Activated CD8-positive, alpha-beta memory T cell treated with anti-CD3 and anti-CD28 coated beads for 1 hour (primary cell): ENCODE measurements at places on chromosomes 6 and 20.

GRCh38 chr6:107642095-107642860 lies 152.4 kb downstream of the SOBP start:
- no peak for DNase-seq

GRCh38 chr20:59829054-59829785 lies 104.2 kb downstream of the SYCP2 start:
- no peak for DNase-seq

DNA sequence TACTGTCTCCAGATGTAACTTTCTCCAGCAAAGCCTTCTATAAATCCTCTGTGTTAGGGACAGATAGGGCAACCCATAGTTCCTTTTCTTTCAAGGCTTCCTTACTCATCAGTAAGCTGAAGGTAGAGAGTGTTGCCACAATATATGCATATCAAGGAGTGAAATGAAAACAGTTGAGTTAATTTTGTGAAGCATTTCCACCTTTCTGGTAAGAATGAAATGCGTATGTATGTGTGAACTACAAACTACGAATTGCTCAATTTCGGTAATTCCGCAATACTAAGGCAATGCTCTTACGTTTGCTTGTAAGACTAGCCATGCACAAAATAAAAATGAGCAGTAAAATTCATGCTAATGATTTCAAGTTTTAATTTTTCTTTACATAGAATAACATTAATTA lies 61.2 kb upstream of the HBS1L start:
- no peak for DNase-seq

- DNase-seq = no peak
Observed at GRCh38 chr6:69705954-69706353, 90.9 kb downstream of the LMBRD1 start.

DNA sequence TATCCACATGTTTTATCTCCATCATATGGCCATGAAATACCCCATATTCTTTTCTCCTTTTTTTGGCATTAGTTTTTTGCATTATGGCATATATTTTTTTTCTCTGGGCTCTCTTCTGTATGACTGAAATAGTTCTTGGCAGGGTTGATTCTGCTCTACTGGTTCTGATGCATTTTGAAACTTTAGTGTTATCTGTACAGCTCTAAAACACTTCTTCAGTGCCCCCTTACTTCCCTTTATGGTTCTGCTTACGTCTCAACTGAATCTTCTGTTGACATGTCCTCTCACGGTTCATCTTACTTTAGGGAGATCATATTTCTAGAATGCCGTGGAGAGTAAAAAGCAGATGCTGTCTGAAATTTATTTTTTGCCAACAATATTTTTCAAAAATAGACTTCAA lies 23.2 kb upstream of the TXNDC5 start:
- DNase-seq = no peak

DNA sequence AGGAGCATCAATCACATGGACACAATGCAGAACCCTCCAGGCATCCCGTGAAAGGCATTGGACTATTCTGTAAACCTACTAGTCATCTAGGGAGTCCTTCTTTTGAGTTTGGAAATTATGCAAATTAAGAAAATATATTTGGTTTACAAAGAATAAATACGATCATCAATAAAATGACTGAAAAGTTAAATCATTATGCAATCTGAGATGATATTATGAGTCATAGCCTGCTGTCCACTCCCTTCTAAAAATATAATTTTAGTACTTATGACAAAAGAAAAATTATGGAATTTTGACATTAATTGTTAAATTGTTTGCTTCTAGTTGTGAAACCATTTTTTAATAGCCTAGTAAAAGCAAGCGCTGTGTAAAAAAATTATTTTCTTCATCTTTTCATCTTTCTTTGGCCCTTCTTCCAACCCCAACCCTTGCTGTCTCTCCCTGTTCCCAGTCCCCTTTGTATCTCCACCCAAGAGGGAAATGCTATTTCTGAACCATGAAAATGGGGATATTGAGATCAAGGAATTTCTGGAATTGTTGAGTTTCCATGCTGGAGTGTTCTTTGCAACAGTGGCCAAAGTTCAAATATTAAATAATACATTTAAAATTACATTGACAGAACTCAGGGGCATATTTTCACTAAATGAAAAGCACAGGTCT lies 599.8 kb downstream of the COL12A1 start:
- DNase-seq = no peak

DNA sequence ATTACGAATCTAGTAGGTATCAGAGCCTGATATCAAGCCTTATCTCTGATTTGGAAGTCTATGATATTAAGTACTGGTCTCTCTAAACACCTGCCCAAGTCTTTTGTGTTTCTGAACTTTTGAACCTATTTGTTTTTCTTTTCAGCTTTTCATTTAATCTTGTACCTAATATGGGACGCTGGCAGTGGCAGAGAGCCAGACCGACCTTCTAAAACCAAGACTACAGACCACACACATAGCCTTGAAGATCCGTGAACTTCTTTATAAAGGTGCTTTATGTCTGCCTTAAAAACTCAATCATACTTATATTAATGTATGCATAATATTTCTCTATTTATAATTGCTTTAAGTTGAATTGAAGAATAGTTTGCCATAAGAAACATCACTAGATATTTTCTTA lies 12.6 kb upstream of the PTCHD4 start:
- DNase-seq = no peak

- no peak for DNase-seq
Observed at GRCh38 chr20:53914091-53914780, 156.2 kb downstream of the BCAS1 start.

DNA sequence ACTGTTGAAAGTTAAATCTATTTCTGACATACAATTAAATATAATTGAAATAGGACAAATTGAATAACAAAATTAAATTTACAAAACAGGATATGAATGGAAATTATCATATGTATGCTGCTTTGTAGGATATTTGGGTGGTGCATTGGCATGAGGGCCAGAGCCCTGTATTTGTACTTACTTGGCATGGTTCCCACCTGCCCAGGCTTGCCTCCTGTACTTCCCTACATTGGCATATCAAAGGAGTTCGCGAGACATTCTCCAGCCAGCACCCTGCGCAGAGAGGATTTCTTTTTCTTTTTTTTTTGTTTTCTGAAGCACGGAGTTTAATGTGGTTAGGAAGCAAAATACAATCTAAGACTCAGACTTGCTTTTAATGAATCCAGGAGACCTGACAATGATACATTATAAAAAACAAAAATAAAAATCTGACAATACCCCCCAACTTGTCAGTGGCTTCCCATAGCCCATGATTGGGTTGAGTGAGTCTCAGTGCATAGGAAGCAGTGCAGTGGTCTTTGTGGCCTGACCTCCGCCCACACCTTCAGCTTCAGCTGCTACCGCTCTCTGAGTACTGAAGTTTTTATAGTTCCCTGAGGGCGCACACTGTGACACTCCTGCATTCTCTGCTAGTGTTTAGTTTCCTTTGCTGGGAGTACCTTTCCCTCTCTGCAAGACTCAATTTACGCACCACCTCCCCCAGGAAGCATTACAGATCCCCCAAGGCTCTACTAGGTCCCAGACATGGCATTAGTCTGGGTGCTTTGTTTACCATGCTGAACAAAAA lies 440.8 kb downstream of the UTRN start:
- no peak for DNase-seq

DNA sequence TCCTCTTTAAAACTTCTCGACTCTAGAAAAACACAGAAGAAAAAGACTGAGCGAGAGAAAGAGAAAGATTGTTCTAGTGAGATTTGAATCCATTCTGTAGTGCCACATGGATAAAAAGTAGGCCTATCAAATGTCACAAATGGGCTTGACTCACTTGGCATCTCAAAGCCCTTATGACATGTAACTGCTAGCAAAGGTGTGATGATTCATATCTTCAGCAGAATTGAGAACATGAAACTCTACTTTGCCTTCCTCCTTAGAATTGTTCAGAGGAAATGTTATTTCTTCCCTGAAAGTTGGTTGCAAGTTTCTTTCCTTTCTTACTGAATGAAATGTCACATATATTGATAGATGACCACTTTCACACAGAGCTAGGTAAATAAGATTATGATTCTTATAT lies 40.4 kb upstream of the DUSP22 start:
- DNase-seq = no peak

DNA sequence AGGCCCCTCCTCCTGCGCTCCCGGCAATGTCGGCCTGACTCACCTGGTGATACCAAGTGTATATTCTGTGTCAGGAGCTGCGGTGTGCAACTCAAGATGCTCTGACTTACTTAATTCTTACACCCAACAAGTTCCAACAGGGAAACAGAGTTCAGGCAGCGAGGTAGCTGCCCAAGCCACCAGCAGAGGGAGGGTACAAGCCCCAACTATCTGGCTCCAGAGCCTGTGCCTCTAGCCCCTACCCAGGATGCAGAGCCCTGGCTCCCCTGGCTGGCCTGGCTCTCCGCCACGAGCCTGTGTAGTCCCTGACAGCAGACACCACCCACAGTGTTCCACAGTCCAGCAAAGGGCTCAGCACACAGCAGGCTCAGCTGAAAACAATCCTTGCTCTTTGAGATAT lies 34.9 kb downstream of the C20orf203 start:
- DNase-seq = no peak

GRCh38 chr6:82095091-82095490 lies 152.5 kb downstream of the IBTK start:
- DNase-seq = no peak

DNA sequence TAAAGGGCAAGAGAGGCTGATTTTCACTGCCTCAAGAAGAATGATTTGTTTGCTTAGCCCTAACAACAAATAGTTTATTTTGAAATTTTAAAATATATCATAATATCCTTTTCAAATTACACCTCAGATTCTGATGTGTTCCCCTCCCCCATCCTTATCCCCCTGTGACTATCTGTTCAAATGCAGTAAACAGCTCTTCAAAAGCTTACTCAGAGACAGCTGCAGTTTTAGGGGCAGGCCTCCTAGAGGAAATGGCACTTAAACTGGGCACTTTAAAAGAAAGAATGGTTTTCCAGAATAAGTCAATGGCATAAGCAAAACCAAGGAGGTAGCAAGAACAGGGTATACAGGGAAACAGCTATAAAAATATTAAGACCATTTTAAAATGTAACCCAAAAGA lies 118.6 kb upstream of the UST start:
- DNase-seq = no peak

DNA sequence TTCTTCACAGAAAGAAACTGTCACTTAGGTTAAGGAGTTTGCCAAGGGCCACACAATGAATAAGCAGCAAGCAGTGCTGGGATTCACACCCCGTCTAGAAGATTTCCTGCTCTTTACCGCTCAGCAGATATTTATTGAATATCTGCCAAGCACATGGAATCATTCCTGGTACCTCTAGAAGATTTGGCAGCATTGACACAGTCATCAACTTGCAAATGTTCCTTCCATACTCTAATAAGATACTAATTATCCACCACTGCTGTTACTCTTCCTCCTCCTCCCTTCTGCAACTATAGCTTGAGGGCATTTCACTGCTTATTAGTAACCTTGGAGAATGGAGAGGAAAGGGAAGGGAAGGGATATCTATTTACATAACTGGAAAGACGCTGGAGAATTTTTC lies 13.0 kb downstream of the MOXD1 start:
- DNase-seq = no peak

- DNase-seq = no peak
Observed at GRCh38 chr6:71199736-71200135, 88.9 kb upstream of the OGFRL1 start.

DNA sequence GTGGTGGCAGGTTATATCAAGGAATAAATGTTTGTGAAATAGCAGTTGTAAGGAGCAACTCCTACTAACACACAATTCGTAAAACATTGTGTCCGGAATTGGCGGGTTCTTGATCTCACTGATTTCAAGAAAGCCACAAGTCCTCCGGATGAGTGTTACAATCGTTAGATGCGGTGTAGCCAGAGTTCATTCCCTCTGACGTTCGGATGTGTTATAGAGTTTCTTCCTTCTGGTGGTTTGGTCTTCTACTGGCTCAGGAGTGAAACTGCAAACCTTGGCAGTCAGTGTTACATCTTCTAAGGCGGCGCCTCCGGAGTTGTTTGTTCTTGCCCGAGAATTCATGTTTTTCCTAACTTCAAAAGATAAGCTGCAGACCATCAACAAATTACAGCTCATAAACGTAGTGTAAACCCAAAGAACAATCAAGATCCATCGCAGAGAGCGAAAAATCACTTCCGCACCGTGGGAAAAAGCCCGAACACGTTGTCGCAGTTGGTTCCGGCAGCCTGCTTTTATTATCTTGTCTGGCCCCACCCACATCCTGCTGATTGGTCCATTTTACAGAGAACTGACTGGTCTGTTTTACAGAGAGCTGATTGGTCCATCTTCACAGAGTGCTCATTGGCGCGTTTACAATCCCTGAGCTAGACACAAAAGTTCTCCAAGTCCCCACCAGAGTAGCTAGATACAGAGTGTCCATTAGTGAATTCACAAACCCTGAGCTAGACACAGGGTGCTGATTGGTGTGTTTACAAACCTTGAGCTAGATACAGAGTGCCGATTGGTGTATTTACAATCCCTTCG lies 58.2 kb downstream of the TRIM27 start:
- no peak for DNase-seq

GRCh38 chr6:151036869-151037680 lies 171.6 kb downstream of the MTHFD1L start:
- DNase-seq = no peak

DNA sequence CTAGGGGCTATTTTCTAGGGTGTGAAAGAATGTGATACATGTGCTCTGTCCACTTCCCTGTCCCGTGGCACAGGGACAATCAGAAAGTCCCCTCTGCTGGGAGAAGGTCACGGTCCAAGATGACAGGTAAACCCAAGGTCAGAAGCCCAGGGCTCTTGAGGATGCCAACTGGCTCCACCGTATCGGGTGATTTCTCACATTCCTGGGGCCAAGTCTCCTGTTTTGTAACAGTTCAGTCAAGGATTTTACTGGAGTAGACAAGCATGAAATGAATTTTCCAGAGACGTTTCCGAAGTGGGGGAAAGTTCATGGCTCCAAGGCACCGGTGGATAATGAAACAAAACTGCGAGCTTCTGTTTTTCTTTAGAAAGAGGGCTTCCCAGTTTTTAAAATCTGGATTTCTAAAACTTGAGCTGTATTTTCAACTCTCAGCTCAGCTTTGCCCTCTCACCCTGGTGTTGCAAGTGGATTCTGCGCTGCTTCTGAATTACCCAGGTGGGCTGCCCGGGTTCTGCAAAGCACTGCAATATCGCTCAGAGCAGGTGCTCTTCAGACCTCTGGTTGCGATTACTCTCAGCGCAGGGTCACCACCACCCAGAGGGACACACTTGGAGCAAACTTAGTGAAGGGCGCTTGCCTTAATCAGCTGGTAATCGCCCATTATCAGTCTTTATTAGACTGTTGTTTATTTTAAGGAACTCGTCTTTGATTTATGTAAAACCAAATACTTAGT lies 64.4 kb upstream of the TMEM170B start:
- no peak for DNase-seq

DNA sequence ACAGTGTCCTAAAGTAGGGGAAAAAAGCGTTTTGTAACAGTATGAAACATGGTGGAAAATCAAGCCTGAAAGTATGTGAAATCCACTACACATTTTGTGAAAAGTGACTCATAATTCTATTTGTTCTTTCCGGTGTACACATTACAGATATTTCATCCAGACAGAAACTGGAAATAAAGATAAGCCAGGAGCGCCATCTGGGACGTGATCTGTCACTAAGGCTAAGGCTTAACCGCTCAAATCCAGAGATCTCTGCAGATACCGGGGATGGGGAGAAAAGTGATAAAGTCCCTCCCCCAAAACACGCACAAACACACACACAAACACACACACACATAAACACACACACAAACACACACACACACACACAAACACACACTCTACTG lies 26.6 kb upstream of the SRSF6 start:
- no peak for DNase-seq
